ENCODE measurements at places on chromosomes 5 and 9.

DNA sequence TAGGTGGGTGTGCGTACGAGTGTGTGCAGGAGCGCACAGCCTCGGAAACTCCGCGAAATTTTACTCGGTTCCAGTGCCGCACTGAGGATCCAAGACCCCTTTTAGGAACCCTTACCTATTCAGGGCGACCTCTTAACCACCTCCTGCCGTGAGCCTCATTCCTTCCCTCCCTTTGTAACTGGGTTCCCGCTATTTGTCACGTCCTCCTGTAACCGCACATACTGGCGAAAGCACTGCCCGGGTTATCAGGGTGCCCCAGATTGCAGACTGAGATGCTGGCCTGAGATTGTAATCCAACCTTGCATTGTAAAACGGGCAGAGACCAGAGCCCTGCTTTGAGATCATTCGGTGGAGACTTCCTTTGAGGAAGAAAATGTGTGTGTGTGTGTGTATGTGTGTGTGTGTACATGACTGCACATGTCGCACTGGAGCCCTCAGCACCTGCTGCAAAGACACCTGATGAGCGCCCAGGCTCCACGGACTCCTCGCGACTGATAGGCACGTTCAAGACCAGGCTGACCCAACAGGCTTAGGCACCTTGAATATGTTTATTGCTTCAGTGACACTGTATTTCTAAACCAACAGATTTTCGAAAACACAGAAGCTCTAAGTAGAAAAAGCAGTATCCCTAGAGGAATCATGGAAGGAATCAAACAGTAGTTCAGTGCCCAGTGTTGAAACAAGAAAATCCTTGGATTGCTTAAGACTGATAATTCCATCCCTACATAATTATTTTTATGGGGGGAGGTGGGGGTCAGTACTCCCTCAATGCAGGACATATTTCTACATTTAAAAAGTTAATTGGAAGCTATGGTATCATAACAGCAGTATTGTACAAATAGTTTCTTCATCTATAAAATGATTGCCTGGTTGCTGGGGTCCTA lies 86.5 kb upstream of the TNFAIP8 start:
- peak; percentile 78 for DNase-seq

DNA sequence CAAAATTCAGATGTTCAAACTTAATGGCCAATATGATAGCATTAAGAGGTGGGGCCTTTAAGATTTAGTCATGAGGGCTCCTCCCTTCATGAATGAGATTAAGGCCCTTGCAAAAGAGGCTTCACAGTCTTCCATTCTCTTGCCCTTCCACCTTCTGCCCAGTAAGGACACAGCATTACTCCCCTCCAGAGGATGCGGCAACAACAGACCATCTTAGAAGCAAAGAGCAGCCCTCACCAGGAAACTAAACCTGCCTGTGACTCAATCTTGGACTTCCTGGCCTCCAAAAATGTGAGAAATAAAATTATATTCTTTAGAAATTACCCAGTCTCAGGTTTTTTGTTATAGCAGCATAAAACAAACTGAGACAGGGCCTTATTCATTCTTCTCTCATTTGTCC lies 8.2 kb downstream of the AP3B1 start:
- DNase-seq = no peak

DNA sequence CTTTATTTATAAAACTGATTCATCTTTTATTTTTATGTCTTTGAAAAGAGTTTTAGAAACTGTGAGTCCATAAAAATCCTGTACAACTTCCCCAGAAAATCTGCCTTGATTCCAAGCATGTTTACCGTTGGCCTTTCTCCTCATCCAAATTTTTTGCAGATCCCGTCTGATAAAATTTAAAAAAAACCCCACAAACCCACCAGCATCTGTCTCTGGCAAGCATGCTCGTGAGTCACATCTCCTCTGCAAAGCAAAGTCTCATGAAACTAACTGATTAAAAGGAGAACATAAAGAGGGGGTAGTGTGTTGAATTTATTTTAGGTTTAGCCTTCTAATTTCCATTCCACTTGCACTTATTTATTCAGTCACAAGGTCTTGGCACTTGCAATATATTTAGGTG lies 109.4 kb downstream of the MAT2B start:
- no peak for DNase-seq

- DNase-seq = peak; percentile 12
Measured at GRCh38 chr5:59648038-59648831, 245.3 kb downstream of the PDE4D start.

DNA sequence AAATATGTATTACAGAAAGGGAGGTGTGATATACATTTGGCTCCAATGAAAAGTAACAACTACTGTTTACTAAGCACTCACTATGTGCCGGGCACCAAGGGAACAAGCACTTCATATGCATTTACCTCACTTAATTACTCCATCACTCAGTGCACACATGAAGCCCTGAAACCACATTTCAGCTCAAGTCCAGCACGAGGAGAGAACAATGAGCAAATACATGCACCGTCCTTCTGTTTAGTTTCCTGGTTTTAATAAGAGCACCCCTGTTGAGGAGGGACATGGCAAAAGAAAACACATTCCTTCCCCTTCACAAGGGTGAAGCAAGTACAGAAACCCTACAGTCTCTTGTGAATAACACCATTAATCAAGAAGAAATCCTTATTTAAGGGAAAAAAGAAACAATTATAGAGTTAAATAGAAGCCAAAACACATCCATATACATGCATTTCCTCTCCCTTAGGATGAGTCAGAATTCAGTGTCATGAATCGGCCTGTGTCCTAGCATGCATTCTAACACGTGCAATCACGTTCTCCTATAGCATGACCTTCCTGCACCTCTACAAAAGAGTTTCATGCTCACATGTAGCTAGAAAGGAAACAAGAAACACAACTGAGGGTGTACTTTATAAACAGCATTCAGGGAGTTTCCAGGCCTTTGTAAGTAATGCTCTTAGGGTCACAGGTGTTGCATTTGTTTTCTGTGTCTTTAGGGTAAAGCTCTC lies 411.6 kb downstream of the BNC2 start:
- DNase-seq = no peak
